MCF 10A (cell line): ENCODE measurements at places on chromosomes 1 and 21. TPM values are rescaled to one million over a fixed set of nuclear protein-coding genes. Genes with fewer than 3 reads are reported as not detected.

- no peak for DNase-seq
Measured at GRCh38 chr1:47699492-47700235, 261.8 kb downstream of the FOXD2 start.

- no peak for DNase-seq
Measured at GRCh38 chr1:162561616-162562469, at the start of gene UAP1. Gene UAP1, plus strand, starts transcription at chr1:162561722. Its CDS starts 4,347 bp downstream, at chr1:162566069.

GRCh38 chr21:46668381-46668780 lies 32.9 kb downstream of the PRMT2 start:
- no peak for DNase-seq

DNA sequence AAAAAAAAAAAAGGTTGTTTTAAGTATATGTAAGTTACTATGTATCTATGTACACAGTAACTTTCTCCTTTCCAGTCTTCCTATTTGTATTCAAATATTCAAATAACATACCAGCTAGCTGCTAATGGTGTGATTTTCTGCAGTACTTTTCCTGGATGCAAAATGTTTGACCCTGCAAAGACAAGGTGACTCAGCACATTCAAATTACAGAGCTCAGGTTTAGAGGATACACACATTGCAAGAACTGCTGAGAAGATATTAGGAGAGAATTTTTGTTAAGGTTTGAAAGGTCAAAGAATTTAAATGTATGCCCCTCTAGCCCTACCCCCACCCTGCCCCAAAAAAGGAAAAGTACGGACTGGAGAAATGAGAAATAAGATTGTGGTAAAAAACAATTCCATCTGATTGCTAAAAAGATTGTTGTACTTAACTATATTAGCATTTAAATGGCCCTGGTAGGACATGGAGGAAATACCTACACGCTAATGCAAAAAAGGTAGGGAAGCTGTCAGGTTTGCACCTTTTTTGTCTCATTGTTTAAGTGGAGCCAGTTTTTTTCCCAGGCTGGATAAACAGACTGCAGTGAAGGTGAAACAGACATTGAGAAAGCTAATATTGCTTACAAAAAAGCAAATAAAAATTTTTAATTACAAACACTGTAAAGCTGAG lies 45.6 kb downstream of the ZNF281 start:
- DNase-seq: peak; percentile 50

DNA sequence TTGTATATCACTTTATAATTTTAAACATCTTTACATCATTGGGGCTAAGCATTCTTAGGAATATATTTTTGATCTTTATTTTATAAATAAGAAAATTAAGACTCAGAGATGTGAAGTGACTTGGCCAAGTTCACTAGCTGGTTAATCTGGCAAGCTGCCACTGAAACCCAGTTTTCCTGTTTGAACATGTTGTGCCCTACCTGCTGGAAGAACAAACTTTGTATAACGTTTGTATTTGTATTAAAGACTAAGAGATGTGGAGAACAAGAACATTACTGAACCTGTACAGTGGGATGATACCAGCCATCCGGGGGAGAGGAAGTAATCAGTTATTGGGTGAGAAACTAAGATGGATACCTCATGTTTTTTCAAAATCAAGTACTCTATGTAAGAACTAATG lies 77.2 kb upstream of the SIPA1L2 start:
- DNase-seq: peak; percentile 97

GRCh38 chr1:205927247-205927646 lies 16.0 kb downstream of the SLC26A9 start:
- no peak for DNase-seq

DNA sequence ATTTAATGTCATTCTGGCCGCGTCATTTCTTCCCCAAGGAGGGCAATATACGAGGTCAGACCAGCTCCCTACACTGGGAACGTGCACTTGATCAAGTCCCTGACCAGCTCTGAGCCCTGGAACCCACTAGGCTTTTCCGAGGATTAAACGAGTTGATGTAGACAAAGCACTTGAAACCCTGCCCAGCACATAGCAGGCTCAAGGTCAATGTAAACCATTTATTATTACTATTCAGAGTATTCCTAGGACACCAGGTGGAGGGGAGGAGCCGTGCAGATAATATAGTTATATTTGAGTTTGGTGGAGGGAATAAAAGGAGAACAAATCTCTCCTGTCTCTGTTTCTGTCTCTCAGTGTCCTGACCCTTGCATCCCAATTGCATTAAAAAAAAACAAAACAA lies 174.1 kb upstream of the IGSF21 start:
- DNase-seq: no peak

DNA sequence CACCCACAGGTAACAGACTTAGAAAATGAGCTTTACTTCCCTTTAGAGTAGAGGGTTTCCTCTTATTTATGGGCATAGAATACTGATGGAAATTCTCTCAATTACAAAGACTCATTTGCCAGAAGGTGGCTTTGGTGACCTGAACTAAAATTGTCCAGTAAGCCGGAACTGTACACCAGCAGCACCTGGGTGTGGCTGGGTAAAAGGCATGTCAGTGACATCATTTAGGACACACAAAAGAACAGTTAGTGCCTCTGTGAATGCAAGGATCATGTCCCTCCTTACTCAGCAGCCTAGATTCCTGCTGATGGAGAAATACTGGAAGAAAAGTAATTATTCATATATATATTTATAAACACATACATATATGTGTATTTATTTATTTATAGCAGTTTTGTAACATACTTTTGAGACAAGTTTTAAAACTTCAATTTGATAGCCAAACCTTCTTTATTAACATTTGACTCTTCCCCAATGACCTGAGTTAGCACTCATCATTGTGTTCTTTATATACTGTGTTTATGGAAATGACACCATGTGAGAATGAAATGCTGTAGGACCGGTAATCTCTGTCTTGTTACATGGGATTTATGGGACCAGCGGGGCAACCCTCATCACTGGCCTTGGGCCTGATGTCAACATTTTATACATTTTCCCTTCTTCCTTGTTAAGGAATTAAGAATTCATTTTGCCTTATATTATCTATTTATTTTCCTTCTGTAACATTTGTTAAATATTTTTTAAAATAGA lies 274.4 kb downstream of the BRINP2 start:
- DNase-seq: no peak

The ABCA4 gene
- 0.20 TPM in 1 of 2 replicates, not detected in the other for total RNA-seq
